ENCODE measurements at places on chromosomes 5 and 9. TPM values are rescaled to one million over a fixed set of nuclear protein-coding genes. Genes with fewer than 3 reads are reported as not detected.

DNA sequence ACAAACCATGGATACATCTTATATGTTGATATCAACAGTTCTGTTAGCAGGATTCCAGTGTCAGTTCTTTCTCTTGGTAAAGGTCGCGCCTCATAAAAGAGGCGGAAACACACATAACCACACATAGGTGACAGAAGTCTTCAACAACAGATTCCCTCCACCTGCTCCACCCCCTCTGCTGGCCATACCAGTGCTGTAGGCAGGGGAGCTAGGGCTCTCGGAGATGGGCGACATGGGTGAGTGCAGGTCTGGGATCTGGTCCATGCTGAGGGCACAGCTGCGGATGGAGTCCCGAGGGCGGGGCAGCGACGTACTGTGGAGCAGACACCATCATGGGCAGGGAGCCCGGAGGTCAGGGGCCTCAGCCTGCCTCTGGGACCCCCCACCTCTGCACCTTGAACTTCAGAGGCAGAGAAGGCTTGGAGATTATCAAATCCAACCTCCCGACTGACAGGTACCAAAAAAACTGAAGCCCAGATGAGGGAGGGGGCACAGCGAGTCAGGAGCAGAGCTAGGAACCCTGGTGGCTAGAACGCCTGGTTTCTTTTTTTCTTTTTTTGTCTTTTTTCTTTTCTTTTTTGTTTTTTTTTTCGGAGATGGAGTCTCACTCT, 12.0 kb upstream of the TOR2A start:
- no peak for DNase-seq

GRCh38 chr5:155936520-155937406, 390.2 kb upstream of the SGCD start:
- DNase-seq: no peak

Gene CARTPT
- total RNA-seq: not detected

GRCh38 chr5:111167551-111167950, 56.6 kb upstream of the CAMK4 start:
- no peak for DNase-seq

Gene FAM221B
- total RNA-seq: not detected

DNA sequence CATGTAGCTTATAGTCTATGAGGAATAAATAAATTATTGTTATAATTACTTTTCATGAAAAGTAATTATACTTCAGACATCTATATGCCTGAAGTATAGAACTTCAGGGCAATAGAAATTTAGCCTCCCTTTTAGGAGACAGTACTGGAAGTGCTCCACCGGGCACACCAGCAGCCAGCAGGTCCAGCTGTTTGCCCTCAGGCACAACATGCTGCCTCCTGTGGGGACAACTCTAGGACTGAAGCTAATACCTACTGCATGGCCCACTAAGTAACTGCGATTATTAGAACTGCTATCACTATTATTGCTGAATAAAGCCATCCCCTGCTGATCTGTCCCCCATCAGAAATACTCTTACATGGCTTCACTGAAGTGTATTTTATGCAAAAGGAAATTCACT, 329.6 kb downstream of the MED10 start:
- DNase-seq: no peak

DNA sequence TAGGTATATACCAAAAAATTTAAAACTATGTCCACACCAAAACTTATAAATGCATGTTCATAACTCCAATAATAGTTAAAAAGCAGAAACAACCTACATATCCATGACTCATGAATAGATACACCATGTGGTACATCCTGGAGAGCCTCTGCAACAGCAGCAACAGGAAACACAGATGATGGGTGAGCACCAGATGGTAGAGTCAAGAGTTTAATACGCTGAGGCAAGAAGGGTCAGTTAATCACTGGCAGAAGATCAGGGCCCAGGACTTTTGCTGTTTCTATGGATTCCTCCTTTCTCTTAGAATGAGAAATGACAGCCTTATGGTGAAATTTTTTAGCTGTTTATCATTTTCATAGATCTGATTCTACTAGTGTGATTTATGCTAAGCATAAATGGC, 351.8 kb upstream of the ADAMTSL1 start:
- no peak for DNase-seq

DNA sequence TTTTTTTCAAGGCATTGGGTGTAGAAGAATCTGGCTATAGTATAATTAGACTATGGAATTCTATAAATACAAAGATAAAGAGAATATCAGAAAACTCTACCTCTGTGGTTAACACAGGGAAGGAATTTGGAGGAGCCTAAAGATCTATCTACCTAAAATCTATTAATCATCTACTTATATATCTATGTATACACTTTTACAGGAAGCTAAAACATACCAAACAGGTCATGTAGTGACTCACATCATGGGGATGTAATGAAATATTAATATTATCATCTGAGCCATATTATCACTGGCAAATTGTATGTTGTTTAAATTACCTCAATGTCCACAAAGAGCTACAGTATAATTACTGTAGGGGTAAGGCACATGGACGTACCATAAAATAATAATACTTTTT, 1748.2 kb downstream of the EFNA5 start:
- no peak for DNase-seq

- DNase-seq: no peak
These were observed 65.1 kb downstream of the BASP1 start for GRCh38 chr5:17282283-17283120.

Gene RANBP17
- 9.6 TPM for total RNA-seq

- no peak for DNase-seq
These were observed 1.0 kb upstream of the FOXE1 start for GRCh38 chr9:97852001-97852398.

GRCh38 chr5:154262342-154262741, 71.8 kb downstream of the GALNT10 start:
- no peak for DNase-seq

- no peak for DNase-seq
These were observed 144.9 kb upstream of the POU5F2 start for GRCh38 chr5:93886098-93886806.

Gene FUBP3
- 37.2 TPM for total RNA-seq

DNA sequence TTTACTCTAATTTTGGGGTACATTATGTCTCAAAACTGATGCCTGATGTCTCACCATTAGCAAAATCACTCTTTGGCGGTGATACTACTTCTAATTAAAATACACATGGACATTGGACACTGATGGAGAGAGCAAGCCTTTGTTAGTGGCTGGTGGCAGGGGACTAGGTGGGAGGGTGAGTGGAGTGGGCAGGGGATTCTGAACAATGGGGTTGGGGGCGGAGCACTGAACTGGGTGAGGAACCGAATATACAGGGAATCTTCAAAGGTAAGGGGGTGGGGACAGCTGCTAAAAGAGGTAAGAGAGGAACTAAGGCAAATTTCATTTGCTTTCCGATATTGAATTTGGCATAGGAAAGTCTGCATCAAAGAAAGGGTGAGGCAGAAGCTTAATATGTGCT, 88.8 kb downstream of the CARTPT start:
- no peak for DNase-seq

Gene SLC1A3
- 0.87 TPM for total RNA-seq

- no peak for DNase-seq
These were observed 18.5 kb downstream of the MRPS27 start for GRCh38 chr5:72301557-72301956.

GRCh38 chr5:139566611-139567010, 5.5 kb downstream of the UBE2D2 start:
- DNase-seq: no peak

DNA sequence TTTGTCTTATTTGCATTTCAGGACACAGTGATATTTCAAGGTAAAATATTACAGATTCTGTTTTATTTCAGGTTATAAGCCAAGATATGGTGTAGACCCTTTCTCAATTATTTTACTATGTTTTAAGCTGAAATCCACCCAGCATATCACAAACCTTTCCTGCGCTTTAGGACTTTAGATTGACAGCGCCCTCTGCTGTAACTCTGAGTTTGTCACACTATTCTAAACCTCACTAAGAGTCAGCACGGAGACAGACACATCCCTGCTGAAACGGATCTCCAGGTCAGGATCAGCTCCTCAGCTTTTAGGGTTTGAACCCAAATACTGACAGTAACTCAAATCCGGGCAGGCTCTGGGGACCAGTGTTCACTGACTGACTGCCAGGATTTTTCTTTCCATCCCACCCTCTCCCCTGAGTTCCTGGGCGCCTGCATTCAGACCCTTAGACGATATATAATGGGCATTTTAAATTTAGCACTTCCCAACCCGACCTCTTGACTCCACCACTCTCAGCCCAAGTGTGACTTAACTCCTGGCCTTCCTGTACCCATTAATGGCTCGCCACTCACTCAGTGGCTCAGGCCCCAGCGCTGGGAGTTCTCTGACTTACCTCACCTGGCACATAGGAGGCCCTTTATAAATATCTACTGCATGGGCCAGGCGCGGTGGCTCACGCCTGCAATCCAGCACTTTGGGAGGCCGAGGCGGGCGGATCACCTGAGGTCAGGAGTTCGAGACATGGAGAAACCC, 33.5 kb downstream of the TLX3 start:
- DNase-seq: peak; percentile 65

Gene CBY3
- not detected for total RNA-seq

Gene PCDHGB3
- 2.3 TPM for total RNA-seq

Gene GRXCR2
- total RNA-seq: not detected

Gene FBXW5
- total RNA-seq: 249 TPM

GRCh38 chr9:29640507-29640906, 2067.2 kb upstream of the C9orf72 start:
- no peak for DNase-seq

Gene RASGRF2
- total RNA-seq: 10.6 TPM

DNA sequence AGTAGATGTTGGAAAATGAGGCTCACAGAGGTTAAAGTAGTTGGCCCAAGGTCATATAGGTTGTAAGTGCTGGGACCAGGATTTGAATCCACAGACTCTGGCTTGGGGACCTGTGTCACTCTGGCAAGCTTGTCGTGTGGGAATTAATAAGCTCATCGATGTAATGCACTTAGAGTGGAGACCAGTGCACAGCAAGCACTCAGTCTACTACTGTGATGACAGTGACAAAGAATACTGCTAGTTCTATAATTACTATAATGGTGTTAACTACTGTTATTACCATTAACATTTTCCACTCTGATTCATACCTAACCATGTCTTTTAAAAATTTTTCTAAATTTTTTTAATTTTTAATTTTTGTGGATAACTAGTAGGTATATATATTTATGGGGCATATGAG, 12.8 kb downstream of the PAM start:
- no peak for DNase-seq

DNA sequence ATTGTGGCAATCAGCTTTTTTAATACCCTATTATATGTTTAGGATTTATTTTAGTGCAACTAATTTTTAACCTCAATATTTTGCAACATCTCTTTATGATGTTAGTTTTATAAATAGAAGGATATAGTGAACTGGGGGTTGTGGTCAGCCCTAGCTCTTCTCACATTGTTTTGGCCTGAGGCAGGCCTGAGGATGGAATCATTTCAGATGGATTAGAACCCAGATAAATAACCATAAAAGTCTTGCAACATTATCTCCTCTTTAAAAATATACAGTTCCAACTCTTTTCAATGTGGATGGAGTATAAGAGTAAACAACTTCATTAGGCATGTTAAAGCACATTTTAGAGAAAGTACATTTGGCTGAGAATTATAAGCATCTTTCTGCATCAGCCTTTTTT, 522.7 kb downstream of the NR2F1-AS1 start:
- DNase-seq: no peak

DNA sequence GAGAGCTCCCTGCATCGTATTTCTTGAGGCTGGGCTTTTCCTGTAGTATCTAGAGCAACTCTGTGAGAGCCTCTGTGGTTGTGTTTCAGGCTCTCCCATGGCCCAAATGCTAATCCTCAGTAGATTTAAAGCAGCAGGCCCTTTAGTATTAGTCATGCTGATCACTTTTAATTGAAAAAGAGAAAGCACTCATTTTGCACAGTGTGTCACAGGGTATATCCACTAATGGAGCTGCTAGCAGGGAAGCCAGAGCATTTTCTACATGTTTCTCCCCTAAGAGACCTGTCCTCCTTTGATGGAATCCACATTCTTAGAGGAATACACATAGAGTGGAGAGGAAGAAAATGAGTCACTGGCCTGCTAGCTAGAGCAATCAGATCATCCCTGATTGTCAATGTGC, 348.5 kb downstream of the TMEM232 start:
- peak; percentile 85 for DNase-seq

- DNase-seq: no peak
These were observed 804 bp downstream of the ARSI start for GRCh38 chr5:150301901-150302300.

DNA sequence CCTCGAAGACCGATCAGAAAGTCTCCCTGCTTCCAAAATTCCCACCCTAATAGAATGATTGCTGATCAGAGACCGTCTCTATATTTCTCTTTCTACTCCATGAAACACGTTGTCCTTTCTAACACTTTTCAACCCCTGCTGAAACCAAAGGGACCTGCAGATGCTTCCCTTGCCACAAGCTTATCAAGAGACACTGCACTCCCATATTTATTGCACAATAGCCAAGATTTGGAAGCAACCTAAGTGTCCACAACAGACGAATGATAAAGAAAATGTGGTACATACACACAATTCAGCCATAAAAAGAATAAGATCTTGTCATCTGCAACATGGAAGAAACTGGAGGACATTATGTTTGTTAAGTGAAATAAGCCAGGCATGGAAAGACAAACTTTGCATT, 125.1 kb downstream of the FOXD1 start:
- no peak for DNase-seq

Gene SAPCD2
- 12.0 TPM for total RNA-seq

Gene CCL28
- 26.6 TPM for total RNA-seq

Gene PNPLA7
- not detected for total RNA-seq

DNA sequence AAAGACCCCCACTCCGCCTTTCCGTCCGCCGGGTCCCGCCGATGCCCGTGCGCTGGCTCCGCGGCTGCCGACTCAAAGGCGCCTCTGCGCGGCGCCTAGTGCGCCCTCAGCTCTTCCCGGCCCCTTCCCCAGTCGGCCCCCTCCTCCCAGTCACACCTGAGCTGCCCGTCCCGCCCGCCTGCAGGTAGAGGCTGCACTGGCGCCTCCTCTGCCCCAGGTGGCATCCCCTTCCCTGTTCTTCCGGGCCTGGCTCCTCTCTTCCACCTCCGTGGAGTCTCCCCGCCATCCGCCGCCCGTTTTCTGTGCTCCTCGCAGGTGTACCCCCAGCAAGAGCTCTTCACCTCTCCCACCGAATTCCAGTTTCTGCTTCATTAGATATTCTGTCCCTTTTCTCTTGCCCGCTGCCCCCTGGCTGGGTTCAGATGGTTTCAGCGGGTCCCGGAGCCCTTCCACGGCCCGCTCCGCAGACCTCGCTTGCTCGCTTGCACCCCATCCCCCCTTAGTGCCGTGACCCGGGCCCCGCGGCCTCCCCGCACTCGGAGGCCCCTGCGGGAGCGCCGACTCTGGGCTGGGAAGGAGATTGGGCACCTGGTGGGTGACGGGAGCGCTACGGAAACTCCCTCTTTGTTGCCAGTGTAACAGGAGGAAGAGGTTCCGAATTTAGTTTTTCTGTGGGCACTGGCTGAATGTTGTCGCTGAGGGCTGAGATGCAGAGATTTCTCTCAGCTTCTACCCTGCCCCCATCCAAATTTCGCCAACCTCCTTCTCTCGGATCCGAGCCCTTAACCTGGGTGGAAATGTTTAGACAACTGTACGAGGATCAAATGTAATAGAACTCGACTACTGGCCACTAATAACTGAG, 809 bp downstream of the SLC44A1 start:
- DNase-seq: peak; percentile 38

GRCh38 chr5:7852542-7852941, 1.6 kb upstream of the CFAP90 start:
- no peak for DNase-seq

Gene SLC9A3
- 0.35 TPM for total RNA-seq

Data from renal cortical epithelial cell (primary cell).